Stimulated activated CD8-positive, alpha-beta memory T cell treated with anti-CD3 and anti-CD28 coated beads, Interleukin-4, amount 100 ng/mL, for 1 hour (primary cell): ENCODE measurements at places on chromosomes 13 and 19.

- DNase-seq = no peak
Measured at GRCh38 chr19:45216667-45217066, 28.5 kb downstream of the EXOC3L2 start.

DNA sequence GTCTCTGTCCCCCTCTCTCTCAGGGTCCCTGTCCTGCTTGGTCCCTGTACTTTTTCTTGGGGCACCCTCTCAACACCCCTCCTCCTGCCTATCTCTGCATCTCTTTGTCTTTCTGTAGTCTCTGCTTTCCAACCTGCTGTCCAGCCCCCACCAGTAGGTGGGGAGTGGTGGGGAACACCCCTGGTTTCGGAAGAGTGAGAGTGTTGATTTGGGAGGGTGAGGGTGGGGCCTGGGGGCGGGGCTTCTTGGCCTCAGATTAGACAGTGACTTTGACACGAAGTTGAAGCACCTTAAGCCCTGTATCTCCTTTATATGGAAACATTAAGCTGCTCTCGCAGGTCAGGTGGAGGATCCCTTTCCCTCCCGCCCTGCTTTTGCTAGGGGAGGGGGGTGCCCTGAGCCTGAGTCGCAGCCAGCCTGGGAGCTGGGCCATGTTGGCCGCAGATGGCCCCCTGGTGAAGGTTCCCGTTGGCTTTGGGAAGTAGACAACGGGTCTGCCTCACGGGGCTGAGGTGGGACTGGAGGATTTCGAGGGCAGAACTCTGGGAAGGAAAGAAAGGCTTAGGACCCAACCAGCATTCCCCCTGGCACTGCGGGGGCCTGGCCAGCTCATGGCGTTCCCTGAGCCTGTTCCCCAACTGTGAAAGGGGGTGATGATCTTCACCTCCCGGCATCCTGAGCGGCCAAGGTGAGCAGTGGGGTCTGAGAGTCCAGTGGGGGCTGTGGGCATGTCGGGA lies at the start of gene KCNJ14:
Gene KCNJ14 (plus strand): TSS at position 404 of the 737 bp plus-strand sequence. CDS start 6,151 bp downstream, outside the sequence.
- no peak for DNase-seq

GRCh38 chr13:44230071-44230470 lies 143.6 kb upstream of the SERP2 start:
- no peak for DNase-seq

DNA sequence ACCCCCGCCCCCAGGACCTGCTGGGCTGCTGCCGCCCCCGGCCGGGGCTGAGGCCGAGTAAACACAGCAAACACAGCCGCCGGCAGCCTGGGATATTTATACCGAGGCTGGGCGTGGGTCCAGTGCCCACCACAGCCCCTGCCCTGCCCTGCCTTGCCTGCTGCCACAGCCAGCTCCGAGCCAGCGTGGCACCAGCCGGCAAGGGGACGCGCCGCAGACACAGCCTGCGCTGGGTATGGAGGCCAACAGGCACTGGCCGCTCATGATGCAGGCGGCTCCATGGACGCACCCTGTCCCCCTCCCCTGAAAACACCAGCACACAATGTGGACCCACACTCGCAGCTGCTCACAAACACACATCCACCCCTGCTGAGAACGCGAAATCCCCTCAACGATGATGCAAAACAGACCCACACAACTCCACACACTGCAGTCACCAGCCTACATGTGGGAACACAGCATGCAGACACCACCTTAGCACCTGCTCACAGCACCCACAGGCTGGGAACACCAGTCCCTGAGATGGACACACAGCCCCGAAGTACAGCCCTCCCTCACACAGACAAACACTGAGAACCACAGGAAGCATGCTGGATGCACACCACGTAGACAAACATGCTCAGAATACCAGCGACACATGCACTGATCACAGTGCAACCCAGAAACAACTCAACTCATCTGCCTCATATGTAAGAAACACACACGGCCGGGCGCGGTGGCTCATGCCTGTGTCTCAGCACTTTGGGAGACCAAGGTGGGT lies 16.2 kb downstream of the CCDC97 start:
- DNase-seq = no peak

GRCh38 chr13:107289540-107289939 lies 721.6 kb upstream of the ARGLU1 start:
- DNase-seq = no peak

GRCh38 chr19:1624458-1624857 lies 19.2 kb upstream of the UQCR11 start:
- no peak for DNase-seq
